ENCODE measurements at places on chromosomes 7 and 10. TPM values are rescaled to one million over a fixed set of nuclear protein-coding genes. Genes with fewer than 3 reads are reported as not detected.

Gene CLDN15
- total RNA-seq, result 13.3 TPM

DNA sequence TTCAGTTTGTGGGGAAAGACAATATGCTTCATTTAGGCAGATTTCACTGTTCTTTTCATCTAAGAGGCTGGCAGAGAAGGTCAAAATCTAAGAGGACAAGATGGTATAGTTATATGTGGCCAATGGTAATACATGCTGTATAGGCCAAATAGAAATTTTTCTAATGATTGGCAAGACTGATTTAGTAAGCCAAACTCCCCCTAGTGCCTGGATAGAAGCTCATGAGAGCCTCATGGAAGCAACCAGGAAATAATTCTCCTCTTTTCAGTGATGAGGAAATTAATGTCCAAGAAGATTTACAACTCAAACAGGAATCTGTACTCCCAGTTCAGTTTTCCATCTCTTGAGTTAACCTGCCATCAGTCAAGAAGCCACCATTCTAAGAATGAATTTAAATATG is 253.6 kb upstream of the PHF14 start:
- peaks cover 2% of the 10 kb centered on the region for H3K4me1 ChIP-seq
- H3K27me3 ChIP-seq, result no peaks in the 10 kb centered on the region
- DNase-seq, result no peak
- H3K4me3 ChIP-seq, result no peak overlapping the region
- H3K36me3 ChIP-seq, result no peaks in the 10 kb centered on the region
- H3K27ac ChIP-seq, result no peak overlapping the region

Gene CAV2
- not detected for total RNA-seq

GRCh38 chr7:100789055-100789454 is 38.3 kb downstream of the EPHB4 start:
- H3K4me3 ChIP-seq, result no peak overlapping the region
- no peak for DNase-seq
- H3K4me1 ChIP-seq, result no peaks in the 10 kb centered on the region
- H3K27ac ChIP-seq, result no peak overlapping the region
- H3K36me3 ChIP-seq, result no peaks in the 10 kb centered on the region
- H3K27me3 ChIP-seq, result peaks cover 27% of the 10 kb centered on the region

Gene EEF1AKMT2
- 19.6 TPM for total RNA-seq

All from activated naive CD8-positive, alpha-beta T cell treated with anti-CD3 and anti-CD28 coated beads for 36 hours (primary cell).